Activated CD4-positive, alpha-beta memory T cell treated with anti-CD3 and anti-CD28 coated beads, Interleukin-2, amount 10 ng/mL, durations not matched to agents 7 days and 5 days (primary cell): ENCODE measurements at places on chromosomes 12 and 14.

- DNase-seq: peak; percentile 66
Observed at GRCh38 chr12:49750027-49750995, 9.0 kb downstream of the TMBIM6 start.

- DNase-seq: peak; percentile 7
Observed at GRCh38 chr14:101109981-101110728, 206.6 kb upstream of the RTL1 start.

DNA sequence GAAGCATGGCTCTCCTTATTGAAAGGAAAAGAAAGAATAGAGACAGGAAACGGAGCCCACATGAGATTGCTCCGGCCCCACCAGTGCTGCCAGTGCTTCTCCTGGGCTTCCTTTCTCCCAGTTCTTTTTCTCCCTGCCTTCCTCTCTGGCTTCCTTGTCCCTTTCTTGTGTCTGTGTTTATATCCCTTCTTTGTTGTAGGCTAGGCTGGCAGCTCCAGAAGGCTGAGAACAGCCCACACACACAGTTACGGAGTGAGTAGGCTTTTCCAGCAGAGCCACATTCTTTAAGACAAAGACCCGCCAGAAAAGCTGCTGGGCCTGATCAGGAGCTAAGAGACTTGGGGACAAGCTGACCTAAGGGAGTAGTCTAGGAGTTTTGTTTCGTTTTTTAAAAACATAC, 13.0 kb downstream of the CIPC start:
- no peak for DNase-seq

- no peak for DNase-seq
Observed at GRCh38 chr12:65313719-65314317, 35.3 kb downstream of the MSRB3 start.

DNA sequence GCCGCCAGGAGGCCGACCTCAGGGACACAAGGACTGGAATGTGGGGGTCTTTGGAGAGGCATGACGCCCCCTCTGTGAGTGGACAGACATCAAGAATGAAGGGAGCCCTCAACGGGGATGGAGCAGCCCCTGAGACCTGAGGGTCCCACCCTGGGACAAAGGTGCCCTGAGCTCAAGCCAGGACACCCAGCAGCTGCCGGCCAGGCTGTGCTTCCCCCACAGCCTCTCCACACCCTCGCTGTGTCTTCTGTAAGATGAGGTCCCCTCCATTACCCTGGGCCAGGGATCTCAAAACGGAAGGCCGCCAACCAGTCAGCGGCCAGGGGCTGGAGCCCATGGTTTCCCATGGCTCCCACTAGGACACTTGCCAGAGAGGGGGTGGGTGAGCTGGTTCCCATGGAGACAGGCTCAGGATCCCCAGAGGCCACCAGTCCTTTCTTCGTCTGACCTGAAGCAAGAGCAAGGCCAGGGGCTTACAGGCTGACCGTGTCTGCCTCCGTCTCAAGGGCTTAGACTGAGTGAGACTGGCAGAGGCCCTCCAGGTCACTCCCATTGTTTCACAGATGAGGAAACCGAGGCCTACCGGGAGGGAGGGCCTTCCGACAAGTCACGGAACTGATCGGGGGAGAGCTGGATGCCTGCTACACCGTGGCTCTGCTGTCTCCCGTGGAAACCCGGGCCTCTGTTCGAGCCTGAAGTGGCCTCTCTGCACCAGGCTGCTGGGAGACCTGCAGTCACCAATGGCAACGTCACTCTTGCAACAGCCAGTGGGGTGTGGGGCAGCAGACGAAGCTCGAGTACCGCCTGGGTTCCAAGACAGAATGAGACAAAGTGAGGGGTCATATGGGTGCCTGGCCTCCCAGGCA, 91.7 kb upstream of the DIO3 start:
- DNase-seq: no peak

GRCh38 chr12:32686340-32686739, 7.2 kb downstream of the DNM1L start:
- no peak for DNase-seq

DNA sequence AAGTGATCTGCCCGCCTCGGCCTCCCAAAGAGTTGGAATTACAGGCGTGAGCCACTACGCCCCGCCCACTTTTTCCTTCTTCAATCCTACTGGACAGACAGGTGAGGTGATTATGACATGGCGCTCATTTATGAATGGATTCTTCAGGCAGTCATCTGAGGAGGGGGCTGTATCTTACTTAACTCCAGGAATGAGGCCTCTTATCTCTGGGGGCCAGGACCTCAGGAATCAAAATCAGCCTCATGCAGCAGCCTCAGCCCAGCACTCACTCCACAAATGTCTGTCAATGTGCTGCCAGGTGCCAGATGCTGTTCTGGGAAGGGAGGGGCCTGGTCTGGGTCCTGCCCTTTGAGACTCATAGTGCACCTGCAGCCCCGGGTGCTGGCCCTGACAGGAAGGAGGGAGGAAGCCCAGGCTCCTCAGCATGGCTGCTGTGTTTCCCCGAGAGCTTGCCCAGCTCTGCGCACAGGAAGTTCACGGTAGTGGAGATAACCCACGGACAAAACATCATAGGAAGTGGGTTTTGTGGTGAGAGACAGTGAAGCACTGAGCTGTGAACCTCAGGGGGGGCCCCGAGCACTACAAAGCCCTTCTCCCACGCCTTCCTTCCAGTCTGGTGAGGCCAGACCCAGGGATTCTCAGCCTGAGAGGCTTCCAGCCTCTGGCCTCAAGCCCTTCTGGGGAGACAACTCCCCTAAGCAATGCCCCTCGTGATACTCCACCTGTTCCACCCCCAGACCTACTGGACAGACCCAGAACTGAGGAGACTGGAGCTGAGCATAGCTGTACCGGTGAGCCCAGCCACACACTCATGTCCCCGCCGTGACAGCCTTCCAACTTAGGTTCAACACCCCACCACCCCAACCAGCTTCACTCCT, 22.3 kb downstream of the GALNT6 start:
- peak; percentile 93 for DNase-seq

DNA sequence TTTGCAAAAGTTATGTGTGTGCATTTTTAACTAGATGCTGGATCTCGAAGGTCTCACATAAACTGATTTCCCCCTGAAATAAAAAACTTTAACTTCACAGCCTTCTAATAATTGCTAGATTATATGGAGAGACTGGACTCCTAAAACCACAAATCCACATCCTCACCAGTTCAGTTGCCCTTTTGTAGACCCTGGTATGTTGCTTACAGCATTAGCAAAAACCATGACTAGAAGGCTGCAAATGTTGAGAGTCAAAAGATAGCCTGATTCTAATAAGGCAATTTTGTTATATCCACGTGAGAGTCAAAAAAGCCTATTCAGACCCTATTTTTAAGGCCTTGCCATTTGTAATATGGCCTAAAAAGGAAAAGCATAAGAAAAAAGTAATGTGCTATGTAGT, 37.4 kb downstream of the RASSF8 start:
- DNase-seq: no peak

DNA sequence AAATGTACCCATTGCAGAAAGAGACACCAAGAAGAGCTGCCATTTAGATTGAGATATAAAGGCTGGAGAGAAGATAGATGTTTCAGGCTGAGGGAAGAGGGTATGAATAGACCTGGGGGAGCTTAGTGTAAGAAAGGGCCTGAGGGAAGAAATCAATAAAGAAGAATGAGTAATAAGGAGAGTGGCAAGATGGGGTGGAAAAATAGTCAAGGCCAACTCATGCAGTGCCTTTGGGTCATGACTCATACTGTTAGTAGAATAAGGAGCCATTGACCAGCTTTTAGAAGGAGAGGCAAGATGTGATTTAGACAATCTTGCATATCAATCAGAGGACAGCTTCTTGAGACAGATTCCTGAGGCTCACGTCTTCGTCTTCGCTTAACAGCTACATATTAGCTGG, 287.5 kb downstream of the DUSP6 start:
- no peak for DNase-seq

DNA sequence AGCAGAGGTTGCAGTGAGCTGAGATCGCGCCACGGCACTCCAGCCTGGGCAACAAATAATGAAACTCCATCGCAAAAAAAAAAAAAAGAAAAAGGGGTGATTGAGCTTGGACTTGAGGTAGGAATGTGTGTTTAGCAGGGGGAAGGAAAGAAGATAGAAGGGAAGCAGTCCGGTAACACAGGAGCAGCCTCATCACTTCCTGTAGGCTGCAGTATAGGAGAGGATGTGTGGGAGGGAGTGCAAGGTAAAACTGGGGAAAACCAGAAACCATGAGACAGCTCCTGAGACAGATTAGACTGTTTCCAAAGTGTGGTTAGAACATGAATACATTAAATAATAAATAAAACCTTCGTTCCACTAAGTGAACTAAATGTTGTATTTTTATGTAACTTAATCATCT, 49.2 kb downstream of the FGD4 start:
- no peak for DNase-seq

- no peak for DNase-seq
Observed at GRCh38 chr12:68585966-68586365, 24.7 kb upstream of the RAP1B start.

GRCh38 chr14:85454226-85454813, 75.6 kb upstream of the FLRT2 start:
- no peak for DNase-seq

GRCh38 chr12:120739031-120739762, 13.6 kb downstream of the ACADS start:
- DNase-seq: no peak

DNA sequence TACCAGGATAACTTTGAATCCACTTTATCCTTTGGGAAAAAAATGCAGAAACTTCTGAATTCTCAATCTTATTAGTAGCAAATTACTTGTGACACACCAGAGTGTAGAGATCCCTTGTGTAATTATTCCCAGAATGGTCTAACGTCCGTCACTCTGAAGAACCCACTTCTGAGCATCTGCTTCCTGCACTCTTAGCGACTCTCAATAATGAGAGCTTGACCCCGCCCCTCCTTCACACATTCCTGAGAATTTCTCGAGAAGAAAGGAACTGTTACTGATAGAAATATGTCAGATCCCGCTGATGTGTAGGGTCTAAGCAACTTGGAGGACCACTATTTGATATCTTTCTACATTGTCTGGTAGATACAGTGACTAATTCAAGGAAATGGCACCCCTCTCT, 218.3 kb upstream of the PDZRN4 start:
- no peak for DNase-seq

DNA sequence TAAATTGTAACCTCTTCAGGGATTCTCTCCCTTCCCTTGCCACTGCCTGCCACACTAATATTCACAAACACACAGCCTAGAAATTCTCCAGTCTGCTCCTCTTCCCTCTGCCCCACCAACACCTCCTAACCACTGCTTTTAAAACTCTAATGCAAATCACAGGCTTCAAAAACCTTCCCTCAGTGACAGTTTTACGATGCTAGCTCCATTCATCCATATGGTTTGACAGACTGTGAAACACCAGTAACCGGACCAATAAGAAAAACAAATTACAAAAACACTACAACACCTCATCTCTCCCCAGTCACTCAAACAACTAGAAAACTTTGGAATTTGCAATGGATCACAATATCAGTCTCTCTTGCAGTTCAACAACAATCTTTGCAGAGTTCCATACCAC, 5.7 kb downstream of the DPF3 start:
- no peak for DNase-seq

- DNase-seq: no peak
Observed at GRCh38 chr14:65803885-65804284, 391.4 kb downstream of the FUT8 start.

DNA sequence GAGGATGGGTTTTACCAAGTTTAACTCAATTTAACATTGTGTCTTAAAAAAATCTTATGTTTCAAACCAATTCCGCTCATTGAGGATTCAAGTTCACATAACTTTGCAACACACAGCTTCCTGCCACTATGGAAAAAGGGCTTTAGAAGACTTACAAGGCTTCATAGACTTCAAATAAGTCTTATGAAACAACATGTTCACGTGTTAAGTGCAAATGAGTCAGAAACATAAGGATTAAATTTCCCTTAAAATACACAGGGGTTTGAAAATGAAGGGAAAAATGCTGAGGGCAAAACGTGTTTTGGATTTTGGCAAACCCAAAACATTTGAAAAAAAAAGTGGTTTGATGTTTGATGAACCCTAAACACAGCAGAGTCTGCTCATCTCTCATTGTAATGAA, 364.8 kb downstream of the BMP4 start:
- no peak for DNase-seq

DNA sequence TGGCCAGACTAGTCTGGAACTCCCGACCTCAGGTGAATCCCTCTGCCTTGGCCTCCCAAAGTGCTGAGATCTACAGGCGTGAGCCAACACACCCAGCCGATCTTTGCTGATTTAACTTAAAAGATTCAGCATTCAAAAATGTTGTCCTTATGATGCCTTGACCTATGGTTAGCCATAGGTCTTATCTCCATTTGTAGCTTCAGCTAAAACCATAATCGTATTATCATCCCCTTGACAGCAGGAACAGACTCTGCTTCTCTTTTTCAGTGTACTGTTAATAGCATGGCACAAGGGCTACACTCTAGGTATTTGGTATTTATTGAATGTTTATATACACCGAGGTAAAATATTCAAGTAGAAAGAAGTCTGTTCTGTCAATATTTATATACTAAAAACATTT, 15.3 kb downstream of the CCDC62 start:
- DNase-seq: no peak

DNA sequence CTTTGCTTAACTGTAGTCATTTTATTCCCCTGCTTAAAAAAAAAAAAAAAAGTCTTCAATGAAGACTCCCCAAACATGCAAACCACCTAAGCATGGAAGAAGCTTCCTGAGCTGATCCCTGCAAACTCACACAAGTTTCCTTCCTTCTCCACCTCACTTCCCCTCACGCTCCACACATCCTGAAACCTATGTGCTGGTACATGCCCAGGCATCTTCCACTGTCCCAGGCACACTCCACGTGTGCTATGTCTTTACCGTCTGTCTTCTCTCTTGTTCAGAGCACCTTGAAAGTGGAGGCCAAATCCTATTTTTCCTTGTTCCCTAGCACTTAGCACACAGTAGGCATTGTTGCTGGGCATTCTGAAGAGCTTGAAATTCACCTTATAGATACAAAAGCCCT, 13.4 kb downstream of the LRIG3 start:
- no peak for DNase-seq

- DNase-seq: no peak
Observed at GRCh38 chr12:18207266-18207665, 54.1 kb upstream of the PIK3C2G start.

- DNase-seq: no peak
Observed at GRCh38 chr14:89435892-89436656, 19.0 kb upstream of the FOXN3 start.

DNA sequence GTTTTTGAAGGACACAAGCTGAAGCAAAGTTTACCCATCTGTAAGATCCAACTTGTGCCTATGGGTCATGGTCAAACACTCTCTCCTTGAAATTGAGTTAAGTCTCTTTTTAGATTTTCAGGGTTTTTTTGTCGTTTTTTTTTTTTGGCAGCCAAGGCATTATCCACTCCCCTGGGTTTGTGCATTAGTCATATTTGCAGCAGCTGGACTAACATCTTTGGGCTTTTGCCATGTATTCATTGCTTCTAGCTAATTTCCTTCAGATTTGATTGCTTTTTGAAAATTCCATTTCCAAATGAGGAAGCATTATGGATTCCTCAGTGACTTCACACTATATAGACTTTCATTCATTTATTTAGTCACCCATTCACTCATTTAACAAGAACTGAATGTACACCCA, 80.3 kb upstream of the SRRM4 start:
- no peak for DNase-seq
